ENCODE measurements at places on chromosomes 13 and 19.
A peak's percentile ranks its signal among the peaks of the same experiment; 100 is the strongest.

GRCh38 chr19:2922987-2923386 is 21.8 kb downstream of the ZNF77 start:
- DNase-seq: no peak

DNA sequence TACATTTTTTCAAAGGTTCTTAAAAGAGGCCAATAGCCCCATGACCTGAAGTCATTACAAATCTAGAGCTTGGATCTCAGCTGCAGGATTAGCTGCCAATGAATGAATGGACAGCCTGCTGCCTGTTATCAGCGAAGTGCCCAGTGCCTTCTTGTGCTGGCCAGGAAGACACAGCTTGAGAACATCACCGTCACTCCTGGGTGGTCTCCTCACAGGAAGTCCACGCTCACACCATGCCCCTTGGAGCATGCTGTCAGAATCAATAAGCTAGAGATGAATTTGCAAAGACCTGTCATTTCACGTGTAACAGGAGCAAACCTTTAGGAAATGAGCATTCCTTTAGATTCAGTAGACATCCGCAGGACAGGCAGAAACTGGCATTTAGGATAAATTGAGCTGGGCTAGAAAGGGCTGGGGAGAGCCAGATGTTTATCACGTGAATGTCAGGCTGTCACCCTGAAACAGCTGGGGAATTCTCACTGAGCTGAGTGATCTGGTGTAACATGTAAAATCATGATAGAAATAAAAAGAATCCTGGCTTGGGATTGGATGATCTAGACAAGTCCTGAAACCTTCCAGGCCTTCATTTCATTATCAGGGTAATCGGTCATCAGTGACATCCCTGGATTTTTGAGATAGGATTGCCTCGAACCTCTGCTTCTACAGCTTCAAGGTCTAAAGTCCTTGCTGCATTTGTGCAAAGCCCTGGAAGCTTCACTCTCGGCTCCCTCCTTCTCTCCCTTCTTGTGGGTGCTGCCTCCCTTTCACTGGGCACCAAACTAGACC is 49.9 kb upstream of the MEDAG start:
- no peak for DNase-seq

GRCh38 chr13:39767791-39768517 is 112.5 kb downstream of the COG6 start:
- no peak for DNase-seq

- DNase-seq: no peak
Measured at GRCh38 chr19:40622773-40623075, 21.6 kb downstream of the LTBP4 start.

GRCh38 chr13:98504029-98504351 is 72.9 kb downstream of the STK24 start:
- DNase-seq: no peak

- DNase-seq: no peak
Measured at GRCh38 chr19:51460164-51460992, 2.1 kb upstream of the SIGLEC8 start.

DNA sequence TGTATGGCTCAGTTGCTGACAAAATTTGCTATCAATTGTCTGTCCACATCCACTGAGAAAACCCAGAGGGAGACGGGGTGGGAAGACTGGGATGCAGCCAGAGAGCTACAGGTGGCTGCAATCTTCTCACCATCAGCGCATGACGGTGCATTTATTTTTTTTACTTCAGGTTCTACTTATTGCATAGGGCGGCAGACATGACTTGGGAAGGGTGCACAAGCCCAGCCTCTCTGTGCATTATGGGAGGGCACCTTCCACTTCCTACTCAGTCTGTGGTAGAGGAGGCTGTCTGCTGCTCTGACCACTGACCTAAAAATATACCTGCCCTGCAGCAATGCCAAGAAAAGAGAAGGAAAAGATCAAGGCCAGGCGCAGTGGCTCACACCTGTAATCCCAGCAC is 73.1 kb downstream of the ABCC4 start:
- DNase-seq: no peak

DNA sequence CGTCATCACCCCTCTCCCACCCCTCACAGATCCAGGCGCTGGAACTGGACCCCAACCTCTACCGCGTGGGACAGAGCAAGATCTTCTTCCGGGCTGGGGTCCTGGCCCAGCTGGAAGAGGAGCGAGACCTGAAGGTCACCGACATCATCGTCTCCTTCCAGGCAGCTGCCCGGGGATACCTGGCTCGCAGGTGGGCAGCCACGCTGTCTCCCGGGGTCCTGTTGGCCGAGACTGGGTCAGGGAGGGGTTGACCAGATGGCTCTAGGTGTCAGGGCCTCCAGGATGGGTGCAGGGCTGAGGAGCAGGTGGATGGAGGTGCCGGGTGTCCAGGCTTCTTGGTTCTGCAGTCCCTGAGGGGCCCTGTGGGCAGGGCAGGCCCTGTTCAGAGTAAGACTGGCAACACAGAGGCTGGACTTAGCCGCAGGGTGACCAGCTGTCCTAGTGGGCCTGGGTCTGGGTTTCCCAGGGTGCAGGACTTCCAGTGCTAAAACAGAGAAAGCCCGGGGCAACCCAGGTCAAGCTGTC is 58.1 kb downstream of the MYH14 start:
- DNase-seq: no peak

GRCh38 chr13:71090990-71091389 is 776.0 kb downstream of the DACH1 start:
- DNase-seq: no peak

GRCh38 chr13:22235285-22235949 is 564.5 kb downstream of the FGF9 start:
- no peak for DNase-seq

- DNase-seq: no peak
Measured at GRCh38 chr19:38917516-38917915, 5.5 kb upstream of the CCER2 start.

- peak; percentile 36 for DNase-seq
Measured at GRCh38 chr19:47190167-47190727, 40.8 kb downstream of the BBC3 start.

- no peak for DNase-seq
Measured at GRCh38 chr19:41549884-41550283, 26.1 kb upstream of the CEACAM21 start.

DNA sequence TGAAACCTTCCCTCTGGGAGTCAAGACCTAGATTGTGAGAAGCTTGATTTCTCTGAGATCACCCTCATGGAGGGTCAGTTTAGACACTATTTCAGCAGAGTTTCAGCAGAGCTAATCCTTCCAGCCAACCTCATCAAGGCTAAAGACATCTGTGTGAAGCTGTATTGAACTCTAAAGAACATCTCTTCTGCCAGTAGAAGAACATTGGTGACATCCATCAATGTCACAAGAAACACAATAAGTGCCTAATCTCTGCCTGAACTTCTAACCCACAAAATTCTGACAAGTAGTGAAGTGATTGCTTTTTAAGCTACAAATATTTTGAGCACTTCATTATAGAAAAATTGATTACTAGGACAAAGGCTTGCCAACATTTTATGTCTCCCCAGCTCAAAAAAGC is 475.8 kb upstream of the PCDH20 start:
- DNase-seq: no peak

- no peak for DNase-seq
Measured at GRCh38 chr19:30690935-30691818, 319.0 kb downstream of the ZNF536 start.

GRCh38 chr19:1098177-1099051 is 3.2 kb upstream of the POLR2E start:
- no peak for DNase-seq

DNA sequence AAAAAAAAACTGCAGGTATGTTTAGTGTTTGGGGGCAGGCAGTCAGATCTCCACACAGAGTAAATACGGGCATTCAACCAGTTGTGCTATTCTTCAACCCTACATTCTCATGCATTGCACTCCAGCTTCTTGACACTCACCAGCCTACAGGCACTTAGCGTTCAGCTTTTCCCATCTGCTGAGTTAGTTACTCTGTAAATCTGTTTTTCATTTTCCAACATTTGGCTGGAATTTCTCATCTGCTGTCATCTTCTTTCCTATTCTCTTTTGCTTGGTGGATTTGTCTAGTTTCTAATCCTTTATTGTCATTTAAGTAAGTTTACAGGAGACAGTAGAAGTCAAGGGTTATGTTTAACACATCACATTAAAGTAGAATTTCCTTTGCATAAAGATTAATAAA is 1318.9 kb downstream of the OLFM4 start:
- DNase-seq: no peak

- DNase-seq: no peak
Measured at GRCh38 chr19:40632311-40633036, 31.3 kb downstream of the LTBP4 start.

- no peak for DNase-seq
Measured at GRCh38 chr13:114058051-114058867, 74.2 kb downstream of the RASA3 start.

- DNase-seq: no peak
Measured at GRCh38 chr19:48419158-48419920, 25.9 kb downstream of the GRIN2D start.

DNA sequence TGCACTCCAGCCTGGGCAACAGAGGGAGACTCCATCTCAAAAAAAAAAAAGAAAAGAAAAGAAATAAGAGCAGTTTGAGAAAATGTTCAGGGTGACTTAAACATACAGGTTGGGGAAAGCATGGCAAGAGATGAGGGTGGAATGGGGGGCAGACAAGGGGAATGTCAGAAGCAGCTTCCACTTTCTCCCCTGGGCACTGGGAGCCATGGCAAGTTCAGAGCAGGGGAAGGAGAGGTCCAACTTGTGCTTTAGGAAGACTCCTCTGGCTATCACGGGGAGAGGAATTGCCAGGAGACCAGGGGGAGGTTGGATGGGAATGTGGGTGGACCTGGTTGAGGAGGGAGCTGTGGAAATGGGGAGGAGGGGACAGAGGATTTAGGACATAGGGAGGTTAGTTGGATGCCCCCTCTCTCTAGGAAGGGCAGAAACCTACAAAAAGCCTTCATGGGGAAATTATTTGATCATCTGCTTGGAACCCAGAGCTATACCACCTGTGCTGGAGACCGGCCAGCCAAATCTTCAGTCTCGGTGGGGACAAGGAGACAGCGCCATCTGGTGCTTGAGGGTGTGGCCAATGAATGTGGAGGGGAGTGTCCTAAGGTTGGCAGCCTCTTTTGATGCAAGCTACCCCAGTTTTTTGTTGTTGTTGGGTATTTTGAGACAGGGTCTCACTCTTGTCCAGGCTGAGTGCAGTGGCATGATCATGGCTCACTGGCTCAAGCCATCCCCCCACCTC is 7.3 kb upstream of the STRN4 start:
- peak; percentile 39 for DNase-seq

DNA sequence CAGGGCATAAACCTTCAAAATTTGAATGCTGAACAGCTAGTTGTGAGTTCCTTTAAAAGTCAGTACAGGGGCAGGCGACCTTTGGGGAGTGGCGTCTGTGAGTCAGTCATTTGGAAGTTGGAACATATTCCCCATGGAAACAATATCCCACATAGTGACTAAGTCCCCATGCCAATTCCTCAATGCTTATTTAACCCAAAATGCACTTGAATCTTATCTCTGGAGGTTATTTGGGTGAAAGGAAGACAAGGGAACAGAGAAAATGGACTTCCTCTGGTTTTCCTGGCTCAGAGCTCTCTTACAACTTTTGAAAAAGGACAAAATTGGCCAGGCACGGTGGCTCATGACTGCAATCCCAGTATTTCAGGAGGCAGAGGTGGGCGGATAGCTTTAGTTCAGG is 479.2 kb upstream of the NBEA start:
- DNase-seq: no peak

DNA sequence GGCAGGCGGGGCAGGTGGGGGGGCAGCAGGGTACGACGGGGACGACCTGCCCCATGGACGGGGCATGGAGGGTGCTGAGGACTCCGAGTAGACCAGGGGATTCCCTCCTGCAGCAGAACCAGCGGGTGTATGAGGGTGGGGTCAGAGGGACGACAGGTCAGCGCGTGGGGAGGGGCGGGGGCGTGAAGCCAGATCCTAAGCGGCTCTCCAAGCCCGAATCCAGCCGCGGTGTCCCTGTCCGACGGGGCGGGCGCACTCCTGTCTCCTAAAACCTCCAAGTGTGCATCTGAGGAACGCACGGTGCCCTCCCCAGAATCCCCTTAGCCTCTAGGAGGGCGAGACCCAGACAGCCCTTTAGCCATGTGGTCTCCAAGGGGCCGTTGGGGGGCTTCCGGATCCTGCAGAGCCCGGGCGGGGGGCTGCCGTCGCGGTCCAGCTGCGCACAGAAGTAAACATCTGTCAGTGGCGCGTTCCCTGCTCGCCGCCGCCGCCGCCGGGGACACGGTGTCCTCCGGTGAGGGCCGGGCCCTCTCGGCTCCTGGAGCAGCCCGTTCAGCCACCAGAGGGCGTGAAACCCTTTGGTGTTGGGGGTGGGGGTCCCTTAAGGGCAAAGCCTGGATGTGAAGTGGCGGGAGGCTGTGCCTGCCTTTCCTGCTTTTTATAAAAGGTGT is 730 bp downstream of the NRTN start:
- DNase-seq: no peak

- DNase-seq: no peak
Measured at GRCh38 chr19:10544242-10544752, 593 bp downstream of the ATG4D start.

All from stimulated activated CD4-positive, alpha-beta T cell treated with anti-CD3 and anti-CD28 coated beads, Interleukin-1b, Interleukin-23, amount 100 ng/mL, for 1 hour (primary cell).